ENCODE measurements at places on chromosomes 5 and 9.

DNA sequence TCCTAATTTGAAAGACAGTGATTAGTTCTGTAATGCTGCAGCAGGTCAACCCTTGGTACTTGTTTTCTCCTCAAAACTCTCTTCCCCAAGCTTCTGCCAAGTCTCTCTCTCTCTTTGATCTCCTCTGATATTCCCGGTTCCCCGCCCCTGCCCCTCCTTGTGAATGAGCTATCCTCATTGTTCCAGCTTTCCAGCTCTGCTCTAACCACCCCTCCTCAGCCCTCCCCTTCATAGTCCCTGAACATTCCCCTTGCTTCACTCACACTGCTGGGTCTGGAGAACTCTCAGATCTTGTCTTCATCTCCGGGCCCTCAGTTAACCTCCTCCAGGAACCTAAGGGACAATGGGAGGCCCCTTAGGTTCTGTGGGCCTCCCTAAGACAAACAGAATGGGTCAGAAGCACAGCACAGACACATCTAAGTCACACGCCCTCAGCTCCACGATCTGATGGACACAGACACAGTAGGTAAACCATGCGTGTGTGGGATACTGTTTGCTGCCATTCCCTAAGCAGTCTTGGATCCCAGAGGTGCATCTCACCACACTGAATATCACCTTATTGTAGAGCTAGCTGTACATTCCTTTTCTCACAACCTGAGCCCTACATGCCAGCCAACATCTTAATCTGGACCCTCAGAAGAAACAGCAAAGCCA is 17.4 kb upstream of the LARP1 start:
- DNase-seq, result no peak

DNA sequence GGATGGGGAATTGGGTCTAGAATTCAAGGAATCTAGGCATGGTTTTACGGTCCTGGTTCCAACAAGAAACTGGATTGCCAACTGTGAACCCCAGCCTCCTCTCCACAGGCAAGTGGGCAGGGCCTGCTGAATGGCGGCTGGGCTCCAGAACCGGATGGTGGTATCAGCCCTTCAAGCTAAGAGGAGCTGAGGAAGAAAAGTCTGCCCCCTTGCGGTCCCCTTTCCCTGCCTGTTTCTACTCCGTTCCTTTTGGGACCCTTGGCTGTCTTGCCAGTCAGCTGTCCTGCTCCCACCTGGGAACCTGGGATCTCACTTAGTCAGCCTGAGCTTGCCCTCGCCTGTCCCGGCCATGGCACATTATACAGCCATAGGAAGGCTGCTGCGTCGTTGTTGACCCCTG is 234.4 kb upstream of the DAPK1 start:
- no peak for DNase-seq

- DNase-seq, result no peak
These were observed 32.9 kb downstream of the CD14 start for GRCh38 chr5:140600096-140600495.

- DNase-seq, result no peak
These were observed 75.3 kb upstream of the COL5A1 start for GRCh38 chr9:134566196-134566847.

GRCh38 chr5:32092938-32093812 is 80.9 kb downstream of the GOLPH3 start:
- DNase-seq, result peak; percentile 53
